ENCODE measurements at places on chromosomes 1 and 21. TPM values are rescaled to one million over a fixed set of nuclear protein-coding genes. Genes with fewer than 3 reads are reported as not detected.

GRCh38 chr1:178869119-178869697 lies 1.7 kb downstream of the ANGPTL1 start:
- DNase-seq: no peak

- DNase-seq: no peak
Observed at GRCh38 chr1:237033061-237033460, 8.9 kb upstream of the RYR2 start.

DNA sequence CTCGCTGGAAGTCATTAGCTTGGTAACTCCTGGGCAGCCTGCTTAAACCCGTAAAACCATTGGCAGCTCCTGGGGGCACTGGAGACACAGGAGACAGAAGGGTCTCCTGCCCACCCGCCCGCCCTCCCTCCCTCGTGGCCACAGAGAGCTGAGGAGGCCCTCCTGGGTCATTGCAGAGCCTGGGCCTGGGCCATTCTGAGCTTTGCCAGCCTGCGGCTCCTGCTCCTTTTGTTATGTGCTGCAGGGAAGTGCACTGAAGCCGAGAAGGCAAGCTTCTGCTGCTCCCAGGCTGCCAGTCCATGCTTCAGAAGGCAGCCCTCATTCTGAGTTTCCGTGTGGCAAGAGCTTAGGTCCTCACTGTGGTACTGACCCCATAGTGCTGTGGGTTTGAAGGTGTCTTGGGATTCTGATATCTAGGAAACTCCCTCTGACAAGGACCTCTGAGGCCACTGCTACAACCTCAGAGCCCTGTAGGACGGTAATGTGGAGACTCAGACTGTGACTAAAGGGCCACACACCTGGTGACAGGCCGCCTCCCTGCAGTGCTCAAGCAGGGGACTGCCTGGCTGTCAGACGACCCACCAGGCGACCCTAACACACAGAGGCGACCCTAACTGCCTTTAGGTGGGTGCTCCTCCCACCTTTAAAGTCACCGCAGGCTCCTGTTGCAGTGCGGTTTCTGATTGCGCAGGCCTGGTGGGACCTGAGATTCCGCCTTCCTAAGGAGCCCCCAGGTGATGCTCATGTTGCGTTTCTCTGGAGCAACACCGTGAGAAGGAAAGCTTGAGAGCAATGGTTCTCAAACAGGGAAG lies 118.7 kb downstream of the IER5 start:
- DNase-seq: no peak

GRCh38 chr1:180881806-180882509 lies 30.7 kb upstream of the KIAA1614 start:
- no peak for DNase-seq

DNA sequence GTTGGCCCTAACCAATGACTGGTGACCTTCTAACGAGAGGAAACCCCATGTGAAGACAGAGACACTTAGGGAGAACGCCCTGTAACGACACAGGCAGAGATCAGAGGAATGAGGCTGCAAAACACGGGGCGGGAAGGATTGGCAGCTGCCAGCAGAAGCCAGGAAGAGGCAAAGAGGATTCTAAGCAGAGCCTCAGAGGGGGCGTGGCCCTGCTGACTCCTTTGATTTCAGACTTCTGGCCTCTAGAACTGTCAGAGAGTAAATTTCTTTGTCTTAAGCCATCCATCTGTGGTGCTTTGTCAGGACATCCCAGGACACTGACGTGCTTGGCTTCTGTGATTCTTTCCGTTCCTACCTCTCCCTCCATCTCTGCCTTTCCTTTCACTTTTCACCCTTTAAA lies 79.3 kb downstream of the SH3BGR start:
- DNase-seq: no peak

- no peak for DNase-seq
Observed at GRCh38 chr21:35342440-35342839, 293.3 kb upstream of the RUNX1 start.

DNA sequence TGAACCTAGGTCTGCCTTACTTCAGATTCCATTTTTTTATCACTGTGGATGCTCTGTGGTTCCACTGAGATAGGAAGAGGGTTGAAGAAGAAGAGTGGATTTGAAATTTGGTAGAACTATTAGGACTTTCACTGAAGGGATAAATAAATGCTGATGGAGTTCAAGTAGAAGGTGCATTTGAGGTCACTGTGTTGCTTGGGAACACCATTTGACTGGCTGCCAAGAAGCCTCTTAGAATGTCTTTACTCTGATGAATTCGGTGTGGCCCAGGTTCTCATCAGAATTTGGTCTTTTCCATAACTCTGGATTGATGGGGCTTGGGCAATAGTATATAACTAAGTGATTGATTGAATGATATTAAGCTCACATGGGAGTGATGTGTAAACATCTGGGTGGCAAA lies 11.9 kb downstream of the XPR1 start:
- DNase-seq: no peak

DNA sequence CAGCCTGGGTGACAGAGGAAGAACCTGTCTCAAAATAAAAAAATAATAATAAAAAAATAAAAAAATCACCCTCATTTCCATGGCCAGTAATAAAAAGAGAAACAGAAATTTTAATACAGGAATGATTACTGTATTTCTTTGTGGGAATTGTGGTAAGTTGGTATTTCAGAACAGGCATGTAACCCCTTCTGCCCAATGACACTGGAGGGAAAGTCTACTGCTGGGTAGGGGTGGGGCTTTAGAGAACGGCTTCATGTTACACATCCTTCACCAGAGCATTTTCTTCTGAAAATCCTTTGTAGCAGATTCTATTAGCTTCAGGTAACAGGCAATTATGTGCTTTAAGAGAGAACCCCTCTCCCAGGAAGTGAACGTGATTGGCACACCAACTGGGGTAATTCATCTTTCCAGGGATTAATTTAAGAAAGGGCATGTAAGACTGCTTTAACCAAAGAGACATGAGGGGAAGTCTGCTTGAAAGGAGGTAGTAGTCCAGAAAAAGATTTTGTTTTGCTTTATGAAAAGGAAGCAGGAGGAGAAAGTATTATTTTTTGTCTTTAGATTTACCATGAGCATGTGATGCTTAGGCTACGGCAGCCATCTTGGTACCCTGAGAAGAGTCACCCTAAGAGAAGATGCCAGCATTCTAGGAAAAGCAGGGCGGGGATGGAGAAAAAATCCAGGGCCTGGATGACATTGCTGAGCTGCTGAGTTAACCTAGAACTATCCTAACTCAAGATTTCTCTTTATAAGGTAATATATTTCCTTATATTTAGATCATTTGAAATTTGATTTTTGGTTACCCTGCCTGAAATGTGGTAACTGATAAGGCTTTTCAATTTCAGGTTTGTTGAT lies 57.7 kb upstream of the DPT start:
- no peak for DNase-seq

GRCh38 chr1:168691541-168691940 lies 37.5 kb downstream of the DPT start:
- DNase-seq: no peak

- DNase-seq: no peak
Observed at GRCh38 chr1:172990598-172991215, 60.0 kb downstream of the TNFSF18 start.

GRCh38 chr1:195664628-195665027 lies 943.6 kb downstream of the KCNT2 start:
- no peak for DNase-seq

DNA sequence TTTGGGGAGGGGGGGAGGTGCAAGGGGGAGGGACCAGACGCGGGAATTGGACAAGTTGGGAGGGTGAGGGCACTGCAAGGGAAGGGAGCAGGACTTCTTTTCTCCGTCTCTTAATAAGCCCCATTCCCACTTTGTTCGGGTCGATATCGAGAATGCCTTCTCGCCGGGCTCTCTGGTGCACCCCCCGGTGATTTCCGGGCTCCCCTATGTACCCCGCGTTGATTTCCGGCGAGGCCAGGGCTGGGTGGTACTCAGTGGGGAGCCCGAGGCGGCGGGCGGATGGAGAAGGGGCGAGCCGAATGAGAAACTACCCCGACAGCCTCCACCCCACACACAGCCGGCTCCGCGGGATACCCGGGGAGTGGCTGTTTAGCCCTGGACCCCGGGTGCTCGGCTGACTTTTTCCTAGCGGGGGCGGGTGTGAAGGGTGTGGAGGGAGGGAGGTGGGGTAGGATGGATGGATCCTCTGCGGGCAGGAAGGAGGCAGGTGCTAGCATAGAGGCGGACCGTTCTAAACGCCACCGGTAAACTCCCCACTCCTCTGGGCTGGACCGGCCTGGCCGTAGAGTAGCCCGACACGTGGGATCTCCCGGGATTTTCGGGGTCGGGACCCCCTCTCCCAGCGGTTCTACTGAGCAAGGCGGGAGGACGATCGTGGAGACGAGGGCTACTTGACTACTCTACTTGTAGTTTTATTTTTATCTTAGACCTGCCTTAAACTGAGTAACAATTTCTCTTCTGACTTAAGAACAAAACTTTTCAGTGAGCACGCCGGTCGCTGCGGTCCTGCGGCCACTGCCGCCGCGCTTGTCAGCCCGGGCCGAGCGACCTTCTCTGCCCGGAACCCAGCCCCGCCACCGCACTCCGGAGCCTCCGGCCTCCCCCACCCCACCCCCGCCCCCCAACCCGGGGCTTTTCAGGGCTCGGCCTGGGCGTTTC lies 1.0 kb downstream of the RNF220 start:
- DNase-seq: no peak

DNA sequence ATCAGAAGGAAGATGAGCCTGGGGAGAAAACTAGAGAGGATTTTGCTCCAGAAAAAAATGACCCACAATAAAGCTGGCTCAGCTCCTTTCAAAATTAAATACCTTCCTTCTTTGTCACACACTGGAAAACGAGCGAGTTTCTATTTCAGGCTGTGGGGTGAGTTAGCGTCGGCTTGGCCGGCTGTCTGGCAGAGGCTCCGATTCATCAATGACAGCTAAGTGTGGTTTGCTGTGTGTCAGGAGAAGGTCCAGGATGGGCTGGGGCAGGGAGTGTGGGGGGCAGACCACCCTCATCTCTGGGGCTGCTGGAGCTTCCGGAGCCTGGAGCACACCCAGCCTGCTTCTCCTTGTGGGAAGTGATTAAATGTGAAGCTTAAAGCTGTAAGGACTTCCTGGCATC lies 120.2 kb downstream of the ETS2 start:
- no peak for DNase-seq

- no peak for DNase-seq
Observed at GRCh38 chr1:154117642-154118041, 37.2 kb downstream of the NUP210L start.

DNA sequence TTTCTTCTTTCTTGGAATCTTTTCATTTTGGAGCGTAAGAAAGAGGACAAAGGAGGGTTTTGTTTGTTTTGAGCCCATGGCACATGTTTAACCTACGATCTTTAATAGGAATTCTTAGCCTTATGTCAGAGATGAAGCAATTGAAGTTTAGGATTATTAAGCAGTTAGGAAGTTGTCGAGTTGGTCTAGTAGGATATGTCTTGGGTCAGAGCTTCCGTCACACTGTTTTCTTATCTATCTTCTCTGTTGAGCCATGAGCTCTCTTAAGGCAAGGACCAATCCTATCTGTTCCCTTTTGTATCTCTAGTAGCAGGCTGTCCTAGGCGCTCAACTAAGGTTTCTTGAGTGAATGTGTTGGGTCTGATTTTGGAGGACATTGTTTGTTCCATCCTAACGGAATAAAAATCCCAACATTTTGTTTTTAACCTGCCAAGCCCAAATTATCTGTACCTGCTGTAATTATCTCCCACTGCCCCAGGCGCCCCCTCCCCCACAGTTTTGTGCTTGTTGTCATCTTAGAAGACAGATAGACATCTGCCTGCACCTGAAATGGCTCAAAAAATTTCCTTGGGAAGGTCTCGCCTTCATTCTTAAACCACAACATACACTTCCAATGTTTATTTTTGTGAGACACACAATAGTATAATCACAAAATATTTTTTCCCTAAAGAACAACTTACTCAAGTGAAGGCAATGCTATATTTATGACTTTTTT lies 95.3 kb upstream of the GADD45A start:
- no peak for DNase-seq

- no peak for DNase-seq
Observed at GRCh38 chr21:29350246-29350779, 51.6 kb downstream of the BACH1 start.

GRCh38 chr1:197787056-197787455 lies 11.8 kb upstream of the DENND1B start:
- no peak for DNase-seq

GRCh38 chr1:222009105-222009730 lies 267.3 kb upstream of the DUSP10 start:
- no peak for DNase-seq

DNA sequence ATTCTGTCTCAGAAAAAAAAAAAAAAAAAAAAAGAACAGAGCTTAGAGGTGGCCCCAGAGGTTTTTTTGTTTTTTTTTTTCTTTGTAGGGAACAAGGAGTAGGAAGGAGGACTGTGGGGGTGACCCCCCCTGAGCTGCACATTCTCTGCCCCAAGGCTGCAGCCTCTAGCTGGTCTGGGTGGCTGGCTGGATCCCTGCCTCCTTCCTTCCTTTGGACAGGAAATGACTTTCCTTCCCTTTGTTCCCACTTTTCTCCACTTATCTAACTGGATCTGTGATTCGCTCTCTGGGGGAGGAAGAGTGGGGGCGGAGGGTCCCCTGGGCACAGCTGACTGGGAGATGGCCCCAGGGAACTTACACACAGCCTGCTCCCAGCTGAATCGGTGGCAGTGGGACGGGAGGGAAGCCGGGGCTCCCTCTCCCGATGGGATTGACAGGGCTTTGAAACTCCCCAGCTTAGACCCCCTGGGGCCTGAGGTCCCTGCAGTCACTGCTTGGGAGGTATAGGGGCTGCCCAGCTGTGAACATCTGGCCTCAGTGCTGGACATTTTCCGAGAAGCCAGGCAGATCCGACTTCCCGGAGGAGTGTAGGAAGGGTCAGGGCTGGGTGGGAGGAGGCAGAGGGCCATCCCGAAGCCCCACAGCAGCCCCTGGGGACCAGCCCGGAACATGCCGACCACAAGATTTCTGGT lies 2.1 kb downstream of the FBLIM1 start:
- no peak for DNase-seq

DNA sequence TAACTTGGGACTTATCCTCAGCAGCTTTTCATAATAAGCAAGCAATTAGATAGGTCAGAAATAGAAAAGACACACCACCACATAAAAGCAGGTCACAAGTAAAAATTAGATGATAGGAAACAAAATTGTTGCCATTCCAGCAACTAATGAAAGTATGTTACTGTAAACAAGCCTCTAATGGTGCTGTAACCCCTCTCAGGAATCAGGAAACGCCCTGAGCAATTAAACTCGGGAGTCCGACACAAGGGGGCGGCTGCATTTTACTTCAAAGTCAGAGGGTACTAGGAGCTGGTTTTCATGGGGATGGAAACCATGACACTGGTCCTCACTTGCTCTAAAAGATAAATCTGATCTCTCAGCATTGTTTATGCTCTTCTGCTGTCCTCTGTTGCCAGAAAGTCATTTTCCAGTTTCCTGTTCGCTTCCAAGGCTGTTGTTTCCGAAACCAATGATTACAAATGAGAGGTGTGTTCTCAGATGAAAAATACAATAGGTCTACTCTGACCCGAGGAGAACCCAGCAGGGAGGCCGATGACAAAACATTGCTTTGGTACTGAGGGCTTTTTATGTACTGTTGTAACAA lies 93.4 kb downstream of the TGFBR3 start:
- DNase-seq: no peak

- DNase-seq: no peak
Observed at GRCh38 chr1:203743091-203743571, 21.9 kb upstream of the LAX1 start.

FNDC5 gene
- total RNA-seq: not detected

SELL gene
- total RNA-seq: 129 TPM

LRRC42 gene
- 22.8 TPM for total RNA-seq

ATP1A2 gene
- total RNA-seq: not detected

GSTM1 gene
- total RNA-seq: 30.4 TPM

CFAP45 gene
- 0.82 TPM for total RNA-seq

MAP3K21 gene
- 1.1 TPM for total RNA-seq

OR2L2 gene
- not detected for total RNA-seq

CD1B gene
- not detected for total RNA-seq

CYP4A11 gene
- total RNA-seq: 0.30 TPM

Data from activated T-cell treated with anti-CD3 and anti-CD28 coated beads, Interleukin-2, amount 50 U/mL, for 4 hours (primary cell).